ENCODE measurements at places on chromosomes 2 and 18.

- DNase-seq, result no peak
Measured at GRCh38 chr2:212726403-212726802, 187.8 kb upstream of the ERBB4 start.

- no peak for DNase-seq
Measured at GRCh38 chr2:197254776-197255530, 55.6 kb downstream of the ANKRD44 start.

DNA sequence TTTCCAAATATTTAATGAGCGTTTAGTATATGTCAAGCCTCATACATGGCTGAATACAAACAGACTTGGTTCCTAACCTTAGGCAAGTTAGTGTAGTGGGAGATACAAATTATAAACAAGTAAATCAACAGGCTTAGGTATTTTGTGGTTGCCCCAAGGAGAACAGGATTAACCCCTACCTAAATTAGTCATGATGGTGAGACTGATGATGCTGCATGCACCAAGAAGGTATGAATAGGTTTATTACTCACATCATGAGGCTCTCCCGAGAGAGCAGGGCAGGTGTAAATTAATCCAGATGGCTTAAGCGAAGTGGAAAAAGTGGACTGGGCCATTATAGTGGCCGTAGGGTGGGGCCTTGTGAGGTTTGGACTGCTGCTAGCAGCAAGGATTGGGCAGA is 118.1 kb upstream of the GCFC2 start:
- no peak for DNase-seq

DNA sequence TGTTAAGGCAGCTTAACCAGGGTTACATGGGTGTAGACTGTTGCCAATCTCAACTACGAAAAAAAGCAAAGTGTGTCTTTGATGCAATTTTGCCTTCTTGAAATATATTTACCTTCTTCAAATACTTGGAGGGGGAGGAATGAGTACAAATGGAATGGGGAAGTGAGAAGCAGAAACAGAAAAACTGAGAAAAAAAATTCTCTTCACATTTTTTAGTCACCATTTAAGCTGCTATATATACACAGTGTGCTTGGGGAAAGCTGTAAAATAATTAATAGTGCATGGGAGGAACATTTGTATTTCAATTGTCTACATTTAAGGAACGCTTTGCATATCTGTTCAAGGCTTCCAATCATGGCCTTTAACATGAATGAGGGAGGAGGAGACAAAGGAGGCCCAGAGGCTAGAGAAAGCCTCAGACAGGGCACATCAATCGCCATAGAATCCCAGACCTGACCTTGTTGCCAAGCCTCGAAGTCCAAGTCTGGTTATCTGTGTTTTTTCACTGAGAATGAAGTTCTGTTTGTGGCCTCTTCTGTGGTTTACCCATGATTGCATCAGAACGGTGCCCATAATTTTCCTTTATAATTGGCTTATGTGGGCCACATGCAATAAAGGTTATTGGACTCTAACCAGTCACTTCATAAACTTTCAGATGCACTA is 158.6 kb downstream of the PIK3C3 start:
- no peak for DNase-seq

GRCh38 chr2:144233317-144233716 is 286.6 kb downstream of the ZEB2 start:
- DNase-seq, result no peak

GRCh38 chr18:9719421-9719981 is 11.4 kb downstream of the RAB31 start:
- peak; percentile 74 for DNase-seq

DNA sequence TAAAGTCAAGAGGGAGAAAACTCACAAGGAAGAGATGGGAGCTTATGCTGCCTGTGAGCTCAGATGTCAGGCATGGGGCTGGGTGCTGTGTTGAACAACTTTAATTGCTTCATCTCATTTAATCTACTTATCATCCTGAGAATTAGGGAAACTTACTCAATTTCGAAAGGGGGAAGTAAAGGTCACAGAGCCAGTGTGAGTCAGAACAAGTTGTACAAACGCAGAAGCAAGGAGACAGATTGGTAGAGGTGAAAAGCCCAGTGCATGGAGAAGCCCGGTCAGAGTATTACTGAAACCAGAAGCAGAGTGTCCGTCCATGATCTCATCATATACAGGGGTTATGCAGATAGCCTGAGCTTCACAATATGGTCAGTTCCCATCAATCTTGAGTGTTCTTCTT is 281.1 kb upstream of the POU3F3 start:
- peak; percentile 29 for DNase-seq

DNA sequence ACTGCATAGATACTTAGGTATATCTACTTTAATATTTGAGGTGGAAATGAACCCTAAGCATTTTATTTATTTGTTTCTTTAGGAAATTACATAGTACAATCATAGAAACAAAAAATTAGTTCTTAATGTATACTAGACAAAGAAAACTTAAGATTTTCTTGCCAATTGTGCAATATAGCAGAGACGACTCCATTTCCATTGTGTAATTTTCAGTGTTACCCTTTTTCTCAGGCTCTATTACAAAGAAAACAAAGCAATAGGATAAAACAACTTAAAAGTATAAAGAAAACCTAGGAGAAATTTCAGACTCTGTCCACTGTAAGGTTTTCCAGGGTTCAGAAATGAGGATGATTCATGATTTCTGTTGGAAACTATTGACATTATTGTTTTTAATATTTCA is 89.0 kb upstream of the SERTAD2 start:
- DNase-seq, result no peak

GRCh38 chr2:221708902-221709301 is 136.8 kb upstream of the EPHA4 start:
- DNase-seq, result no peak

- DNase-seq, result no peak
Measured at GRCh38 chr2:14831458-14831857, 198.9 kb downstream of the LRATD1 start.

DNA sequence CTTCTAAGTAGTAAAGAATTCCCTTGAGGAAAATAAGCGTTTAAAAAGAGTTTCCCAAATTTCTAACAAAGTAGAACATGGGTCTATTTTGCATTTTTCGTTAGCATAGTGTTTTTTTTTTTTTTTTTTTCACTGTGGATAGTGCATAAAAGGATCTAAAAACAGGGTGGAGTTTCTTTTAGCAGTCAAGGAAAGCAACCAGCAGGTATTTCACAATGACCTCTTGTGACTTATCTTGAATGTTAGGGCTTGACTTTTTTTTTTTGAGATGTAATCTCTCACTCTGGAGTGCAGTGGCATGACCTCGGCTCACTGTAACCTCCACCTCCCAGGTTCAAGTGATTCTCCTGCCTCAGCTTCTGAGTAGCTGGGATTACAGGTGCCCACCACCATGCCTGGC is 14.9 kb upstream of the DGKD start:
- DNase-seq, result peak; percentile 41

DNA sequence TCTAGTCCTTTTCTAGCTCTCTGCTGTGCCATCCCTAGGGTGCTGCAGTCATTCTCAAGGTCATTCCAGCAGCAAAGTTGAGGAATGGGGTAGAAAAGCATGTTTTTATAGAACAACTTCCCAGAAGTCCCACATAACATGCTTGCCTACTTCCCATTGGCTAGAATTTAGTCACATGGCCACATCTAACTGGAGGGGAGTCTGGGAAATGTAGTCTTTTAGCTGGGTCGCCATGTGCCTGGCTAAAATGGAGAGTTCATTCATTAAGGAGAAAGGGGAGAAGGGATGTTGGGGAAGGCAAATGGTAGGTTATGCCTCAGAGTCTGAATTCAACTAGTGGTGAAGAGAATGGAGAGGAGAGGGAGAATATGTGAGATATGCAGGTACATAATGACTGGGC is 85.7 kb downstream of the SLC4A3 start:
- DNase-seq, result no peak

- no peak for DNase-seq
Measured at GRCh38 chr2:24332791-24333540, 27.4 kb downstream of the ITSN2 start.

- DNase-seq, result no peak
Measured at GRCh38 chr2:148999451-148999921, 39.0 kb upstream of the LYPD6B start.

DNA sequence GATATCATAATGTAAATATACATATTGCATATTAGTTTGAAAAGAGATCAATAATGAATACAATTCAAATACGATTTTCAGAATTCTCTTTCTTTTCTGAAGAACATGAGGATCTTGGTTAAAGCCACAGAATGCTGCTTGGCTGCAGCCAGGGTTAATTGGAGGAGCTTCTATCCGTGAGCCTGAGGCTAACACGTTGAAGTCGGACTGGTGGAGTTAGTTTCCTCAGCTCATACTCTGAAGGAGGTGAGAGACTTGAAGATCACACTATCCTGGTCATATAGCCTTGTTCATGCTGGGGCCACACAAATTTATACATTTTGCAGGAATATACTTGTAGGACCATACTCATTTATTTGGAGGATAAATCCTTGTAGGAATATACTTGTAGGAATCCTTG is 335.8 kb downstream of the TRIB2 start:
- no peak for DNase-seq

- no peak for DNase-seq
Measured at GRCh38 chr2:149394864-149395263, 64.5 kb downstream of the LYPD6 start.

DNA sequence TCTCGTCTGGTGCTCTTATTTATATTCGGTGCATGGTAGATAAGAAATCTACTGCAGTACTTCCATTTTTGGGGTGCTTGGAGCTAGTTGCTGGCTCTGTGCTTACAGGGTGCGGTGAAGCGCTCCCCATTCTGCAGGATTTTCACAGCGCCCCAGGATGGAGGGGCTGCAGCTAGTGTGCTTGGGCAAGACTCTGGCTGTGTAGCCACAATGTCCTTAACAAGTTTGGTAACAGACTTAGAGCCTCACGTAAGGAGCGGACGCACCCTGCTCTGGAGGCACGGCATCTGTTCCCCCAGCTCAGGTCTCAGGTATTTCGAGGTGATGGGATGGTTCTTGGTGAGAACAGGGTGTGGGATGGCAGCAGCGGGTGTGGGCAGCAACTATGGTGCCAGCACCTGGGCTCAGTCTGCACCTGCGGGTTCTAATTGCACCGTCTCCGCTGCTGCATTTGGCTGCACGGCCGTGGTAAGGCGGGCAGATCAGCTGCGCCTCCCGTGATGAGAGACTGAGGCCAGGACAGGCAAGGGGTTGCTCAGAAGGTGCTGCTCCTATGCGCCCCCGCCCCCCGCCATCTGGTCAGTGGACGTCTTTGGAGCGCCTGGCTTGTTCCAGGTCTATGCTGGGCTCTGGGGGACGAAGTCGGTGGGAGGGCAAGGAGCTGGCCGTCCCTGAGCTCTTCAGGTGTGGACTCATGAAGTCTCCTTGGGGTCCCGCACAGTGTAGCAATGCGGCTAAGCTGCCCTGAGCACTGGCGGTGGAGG is 20.1 kb upstream of the ALLC start:
- no peak for DNase-seq

DNA sequence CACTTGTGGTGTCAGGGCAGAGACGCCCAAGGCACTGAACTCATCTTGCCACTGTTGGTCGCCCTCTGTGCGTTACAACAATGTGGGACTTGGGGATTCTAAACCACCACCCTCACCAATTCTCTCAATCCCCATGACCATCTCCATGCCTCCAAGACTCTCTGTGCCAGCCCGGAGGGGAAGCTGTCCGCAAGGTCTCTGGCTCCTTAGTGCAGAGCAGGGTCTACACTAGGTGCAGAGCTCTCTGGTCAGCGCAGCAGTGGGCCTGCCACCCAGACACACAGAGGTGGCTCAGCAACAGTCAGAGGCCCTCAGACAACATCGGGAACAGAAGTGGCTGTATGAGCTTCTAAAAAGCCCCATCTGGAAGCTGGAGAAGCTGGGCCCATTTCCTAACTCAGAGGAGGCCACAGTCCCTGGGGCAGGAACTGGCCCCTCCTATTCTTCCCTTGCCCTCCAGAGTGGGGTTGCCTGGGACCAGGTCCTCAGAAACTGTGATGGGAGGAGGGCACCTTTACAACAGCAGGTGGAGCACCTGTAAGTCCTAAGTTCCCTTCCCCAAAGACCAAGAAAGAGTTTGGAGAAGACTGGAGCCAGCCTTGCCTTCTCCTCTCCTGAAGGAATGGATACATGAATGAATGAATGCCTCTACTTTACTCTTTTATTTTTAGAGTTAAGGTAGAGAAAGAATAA is 37.7 kb downstream of the SERTAD2 start:
- DNase-seq, result no peak

DNA sequence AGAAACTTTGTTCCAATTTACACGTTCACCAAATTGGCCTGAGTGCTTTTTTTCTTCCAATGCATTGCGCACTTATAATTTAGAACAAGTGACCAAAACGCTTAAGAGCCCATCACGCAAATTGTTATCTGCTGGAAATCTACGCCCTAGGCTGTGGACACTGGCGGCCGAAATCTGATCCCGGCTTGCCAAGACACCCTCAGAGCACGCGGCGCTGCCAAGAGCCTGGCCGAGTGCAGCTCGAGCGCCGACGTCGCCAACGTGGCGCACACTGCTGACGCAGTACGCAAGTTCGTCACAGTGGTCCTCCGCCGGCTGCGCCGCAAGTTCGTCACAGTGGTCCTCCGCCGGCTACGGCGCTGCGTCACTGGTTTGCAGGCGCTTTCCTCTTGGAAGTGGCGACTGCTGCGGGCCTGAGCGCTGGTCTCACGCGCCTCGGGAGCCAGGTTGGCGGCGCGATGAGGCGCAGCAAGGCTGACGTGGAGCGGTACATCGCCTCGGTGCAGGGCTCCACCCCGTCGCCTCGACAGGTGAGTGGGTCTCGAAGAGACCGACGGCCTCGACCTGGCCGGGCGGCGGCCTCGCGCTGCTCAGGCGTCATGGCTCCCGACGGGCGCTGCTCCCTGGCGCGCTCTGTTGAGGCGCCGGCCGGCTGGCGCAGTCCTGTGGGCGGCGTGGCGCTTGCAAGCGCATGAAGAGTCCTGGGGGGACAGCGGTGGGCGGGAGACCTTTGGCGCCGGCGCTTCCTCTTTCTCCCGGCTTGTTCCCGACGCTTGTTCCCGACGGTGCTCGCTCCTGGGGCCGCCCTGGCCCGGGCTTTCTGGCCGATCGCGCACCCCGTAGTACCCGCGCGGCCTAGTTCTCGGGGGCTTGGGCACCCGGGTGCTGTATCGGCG is at the start of gene RANBP2:
Gene RANBP2 (plus strand): TSS at position 334 of the 896 bp plus-strand sequence. CDS start 125 bp downstream, at position 459.
- DNase-seq, result peak; percentile 94

GRCh38 chr2:157789256-157789655 is 86.9 kb downstream of the ACVR1 start:
- DNase-seq, result no peak

- DNase-seq, result no peak
Measured at GRCh38 chr18:60555625-60556024, 183.1 kb upstream of the MC4R start.
